Left lung (tissue), 14 donors: ENCODE measurements at places on chromosomes 2 and 18. TPM values are rescaled to one million over a fixed set of nuclear protein-coding genes. Genes with fewer than 3 reads are reported as not detected.

- H3K4me1 ChIP-seq, result no peaks in the 10 kb centered on the region
- no peak overlapping the region for H3K27ac ChIP-seq
These were observed 42.4 kb upstream of the C1GALT1C1L start for GRCh38 chr2:43718530-43719124.

DNA sequence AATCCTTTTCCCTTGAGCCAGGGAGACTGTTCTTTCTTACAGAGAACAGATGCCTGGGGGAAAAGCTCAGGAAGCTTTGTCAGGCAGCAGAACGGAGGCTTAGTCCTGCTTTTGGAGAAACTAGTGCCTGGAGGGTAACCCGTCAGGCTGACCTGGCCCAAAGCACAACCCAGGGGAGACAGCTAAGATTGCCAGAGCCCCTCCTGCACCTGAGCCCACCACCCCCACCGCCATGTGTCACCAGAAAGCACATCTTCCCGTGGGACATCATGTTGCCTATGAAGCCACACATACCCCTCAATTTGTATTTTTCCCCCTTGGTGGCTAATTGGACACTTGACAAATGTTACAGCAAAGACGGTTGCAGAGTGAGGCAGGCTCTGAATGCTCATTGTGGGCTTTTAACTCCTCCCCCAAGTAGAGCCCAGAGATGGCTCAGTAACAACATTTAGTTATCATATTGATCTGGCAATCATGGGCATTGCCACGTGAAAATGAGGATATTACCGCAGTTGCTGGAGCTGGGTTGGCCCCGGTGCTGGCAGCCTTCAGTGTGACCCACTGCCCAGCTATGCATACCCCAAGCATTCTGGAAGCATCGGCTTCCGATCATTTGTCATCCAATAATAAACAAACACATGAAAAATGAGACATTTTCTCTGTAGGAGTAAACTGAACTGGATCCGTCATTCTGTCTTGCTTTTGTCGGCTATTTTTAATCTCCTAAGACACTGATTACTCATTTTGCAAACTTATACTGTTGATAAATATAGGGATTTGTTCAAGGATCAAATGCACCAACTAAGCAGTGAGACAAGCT is 229.5 kb downstream of the ATAD2B start:
- no peaks in the 10 kb centered on the region for H3K4me1 ChIP-seq
- no peaks in the 10 kb centered on the region for H3K36me3 ChIP-seq
- no peak for DNase-seq
- H3K27me3 ChIP-seq, result no peaks in the 10 kb centered on the region

DNA sequence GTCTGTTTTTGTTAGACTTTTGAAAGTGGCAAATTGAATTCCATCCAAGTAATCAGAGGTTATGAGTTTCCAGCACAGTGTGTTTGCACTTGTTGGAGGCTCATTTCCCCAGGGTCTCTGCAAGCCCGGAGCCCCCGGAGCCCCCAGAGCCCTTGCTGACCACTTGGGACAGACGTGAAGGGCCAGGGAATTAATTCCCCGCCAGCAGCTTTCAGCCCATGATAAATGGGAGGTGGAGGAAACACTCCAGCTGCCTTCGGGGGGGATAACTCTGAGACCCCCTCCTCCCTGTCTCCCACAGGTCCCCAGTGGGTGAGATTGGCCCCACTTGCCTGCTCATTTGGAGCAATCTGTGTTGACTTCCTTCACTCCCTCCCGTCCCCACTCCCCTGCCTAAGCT is 79.2 kb downstream of the KLHL29 start:
- no peaks in the 10 kb centered on the region for H3K4me1 ChIP-seq
- H3K36me3 ChIP-seq, result no peaks in the 10 kb centered on the region
- H3K27me3 ChIP-seq, result peaks cover 34% of the 10 kb centered on the region
- no peak overlapping the region for H3K27ac ChIP-seq

DNA sequence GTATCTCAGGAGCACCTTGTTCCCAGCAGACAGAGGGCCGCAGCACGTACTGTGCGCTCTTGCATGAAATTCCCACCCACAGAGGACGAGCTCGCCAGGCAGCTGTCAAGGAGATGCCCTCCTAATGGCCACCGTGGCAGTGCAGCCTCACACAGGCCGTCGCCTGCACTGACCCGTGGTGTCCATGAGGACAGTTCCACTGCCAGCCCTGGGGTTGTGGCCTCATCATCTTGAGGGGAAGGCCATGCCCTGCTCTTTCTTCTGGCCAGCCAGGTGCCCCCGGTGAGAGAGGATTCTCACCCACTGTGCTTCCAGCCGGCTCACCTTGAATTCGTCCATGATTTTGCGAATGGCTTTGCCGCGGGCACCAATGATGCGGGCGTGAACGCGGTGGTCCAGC is 42.0 kb downstream of the ANO7 start:
- no peak overlapping the region for H3K27ac ChIP-seq
- H3K27me3 ChIP-seq, result no peaks in the 10 kb centered on the region
- DNase-seq, result no peak
- peaks cover 100% of the 10 kb centered on the region for H3K36me3 ChIP-seq
- no peaks in the 10 kb centered on the region for H3K4me1 ChIP-seq

- no peak overlapping the region for H3K27ac ChIP-seq
- H3K4me3 ChIP-seq, result no peak overlapping the region
- H3K4me1 ChIP-seq, result no peaks in the 10 kb centered on the region
- no peak for DNase-seq
- no peaks in the 10 kb centered on the region for H3K36me3 ChIP-seq
These were observed 93.5 kb downstream of the VWA3B start for GRCh38 chr2:98180456-98180855.

DNA sequence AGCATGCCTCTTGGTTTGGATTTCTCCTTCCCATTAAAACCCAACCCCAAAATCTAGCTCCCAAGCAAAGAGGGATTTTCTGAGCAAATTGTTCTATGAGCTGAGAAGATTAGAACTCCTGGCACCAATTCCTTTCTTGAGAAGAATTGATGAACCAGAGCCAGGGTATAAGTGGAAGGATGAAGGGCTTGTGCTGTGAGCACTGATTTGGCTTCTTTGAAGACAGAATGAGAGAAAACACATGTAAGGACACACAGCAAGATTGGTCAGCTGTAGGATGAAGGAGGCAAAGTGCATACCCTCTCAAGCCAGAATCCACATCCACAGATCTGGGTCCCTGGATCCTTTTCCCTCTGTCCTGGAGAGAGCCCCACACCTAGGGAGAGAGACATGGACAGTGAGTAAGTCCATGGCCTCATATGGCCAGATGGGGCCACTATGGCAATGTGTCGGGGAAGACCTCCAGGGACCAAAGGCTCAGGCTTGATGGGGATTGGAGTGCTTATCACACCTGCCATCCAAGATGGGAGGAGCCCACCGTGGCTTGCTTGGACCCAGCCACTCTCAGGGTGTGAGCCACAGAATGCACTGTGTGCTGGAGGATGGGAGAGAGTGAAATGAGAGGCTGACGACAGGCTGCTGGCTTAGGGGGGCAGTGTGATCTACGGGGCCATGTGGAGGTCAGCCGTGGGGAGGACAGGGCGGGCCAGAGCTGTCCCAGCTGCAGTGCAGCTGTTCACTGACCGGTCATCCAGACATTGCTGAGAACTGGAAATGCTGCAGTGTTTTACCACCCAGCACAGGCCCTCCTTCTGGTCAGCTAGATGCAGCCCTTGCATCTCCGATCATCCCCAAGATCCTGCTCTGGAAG is 339.8 kb downstream of the CYP26B1 start:
- no peaks in the 10 kb centered on the region for H3K27me3 ChIP-seq
- no peaks in the 10 kb centered on the region for H3K4me1 ChIP-seq
- H3K4me3 ChIP-seq, result no peak overlapping the region
- no peak overlapping the region for H3K27ac ChIP-seq
- no peaks in the 10 kb centered on the region for H3K36me3 ChIP-seq

GRCh38 chr2:16218625-16219024 is 278.3 kb downstream of the MYCN start:
- no peaks in the 10 kb centered on the region for H3K4me1 ChIP-seq
- H3K4me3 ChIP-seq, result no peak overlapping the region
- H3K27me3 ChIP-seq, result no peaks in the 10 kb centered on the region
- no peak overlapping the region for H3K27ac ChIP-seq
- no peak for DNase-seq

GRCh38 chr2:193584522-193584938 is 1389.8 kb upstream of the TMEFF2 start:
- H3K27ac ChIP-seq, result no peak overlapping the region
- no peaks in the 10 kb centered on the region for H3K27me3 ChIP-seq
- no peak for DNase-seq

- no peaks in the 10 kb centered on the region for H3K36me3 ChIP-seq
- no peaks in the 10 kb centered on the region for H3K4me1 ChIP-seq
- H3K27me3 ChIP-seq, result no peaks in the 10 kb centered on the region
- no peak overlapping the region for H3K27ac ChIP-seq
These were observed 114.5 kb downstream of the ERBB4 start for GRCh38 chr2:212424082-212424481.

- no peaks in the 10 kb centered on the region for H3K36me3 ChIP-seq
- no peak overlapping the region for H3K27ac ChIP-seq
- no peaks in the 10 kb centered on the region for H3K4me1 ChIP-seq
- DNase-seq, result no peak
These were observed 164.4 kb downstream of the ETAA1 start for GRCh38 chr2:67561457-67561965.

- no peak overlapping the region for H3K4me3 ChIP-seq
- no peaks in the 10 kb centered on the region for H3K4me1 ChIP-seq
- DNase-seq, result no peak
- no peaks in the 10 kb centered on the region for H3K27me3 ChIP-seq
These were observed 30.4 kb downstream of the SRSF7 start for GRCh38 chr2:38720613-38721241.

DNA sequence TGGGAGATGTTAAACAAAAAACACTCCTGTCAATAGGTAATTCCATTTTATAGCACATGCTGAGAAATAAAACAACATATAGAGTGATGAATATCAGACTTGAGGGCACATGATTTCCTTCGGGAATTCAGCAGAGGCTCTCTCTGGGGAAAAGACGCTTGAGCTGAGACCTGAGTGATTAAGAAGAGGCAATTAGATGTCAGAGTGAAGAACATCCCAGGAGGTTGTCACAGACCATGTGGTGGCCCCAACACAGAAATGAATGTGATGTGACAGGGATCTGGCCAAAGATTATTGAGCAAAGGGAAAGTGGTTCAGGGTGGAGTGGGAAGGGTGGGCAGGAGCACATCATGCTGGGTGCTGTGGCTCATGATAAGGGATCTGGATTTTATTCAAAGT is 254.7 kb downstream of the RAD51AP2 start:
- DNase-seq, result no peak
- no peak overlapping the region for H3K27ac ChIP-seq
- no peaks in the 10 kb centered on the region for H3K36me3 ChIP-seq

DNA sequence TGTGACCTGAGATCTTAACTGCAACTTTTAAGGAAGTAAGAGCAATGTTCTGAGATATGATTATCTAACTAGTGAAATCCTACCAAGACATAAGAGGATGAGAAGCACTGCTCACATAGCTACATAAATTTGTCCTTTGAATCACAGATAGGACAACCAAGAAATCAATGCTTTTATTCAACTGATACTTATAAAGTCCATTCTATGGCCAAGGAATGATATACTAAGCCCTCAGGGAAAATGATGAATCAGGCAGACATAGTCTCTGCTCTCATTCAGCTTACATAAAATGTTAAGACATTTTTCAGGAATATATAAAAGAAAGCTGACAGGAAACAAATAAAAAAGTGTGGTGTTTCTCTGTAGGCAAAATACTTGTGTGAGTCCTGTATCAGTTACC is 39.1 kb downstream of the PGAP1 start:
- H3K36me3 ChIP-seq, result peaks cover 6% of the 10 kb centered on the region
- DNase-seq, result no peak
- no peak overlapping the region for H3K27ac ChIP-seq

- H3K4me1 ChIP-seq, result peaks cover 4% of the 10 kb centered on the region
- no peaks in the 10 kb centered on the region for H3K27me3 ChIP-seq
- no peak overlapping the region for H3K4me3 ChIP-seq
- H3K27ac ChIP-seq, result no peak overlapping the region
- DNase-seq, result no peak
These were observed 136.8 kb upstream of the PKDCC start for GRCh38 chr2:41911033-41911432.

DNA sequence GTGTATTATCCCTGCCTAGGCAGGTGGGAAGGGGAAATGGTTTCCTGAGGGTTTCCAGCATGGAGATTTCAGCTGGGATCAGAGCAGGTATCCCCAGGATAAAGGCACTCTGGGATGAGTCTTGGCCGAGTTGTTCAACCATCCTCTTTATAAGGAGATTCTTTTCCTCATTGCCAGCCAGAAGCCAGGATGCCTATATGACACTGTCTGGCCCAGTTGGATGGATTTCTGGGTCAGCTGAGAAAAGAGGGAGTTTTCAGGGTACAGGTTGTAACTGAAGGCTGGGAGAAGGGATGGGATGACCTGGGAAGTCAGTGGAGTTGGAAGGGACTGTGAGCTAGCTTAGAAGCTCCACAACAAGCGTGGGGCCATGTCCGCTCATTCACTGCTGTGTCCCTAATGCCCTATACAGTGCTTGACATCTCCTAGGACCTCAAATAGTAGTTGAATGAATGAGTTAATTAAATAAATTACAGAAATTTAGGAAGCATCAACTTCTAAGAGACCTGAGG is 8.3 kb downstream of the RHOB start:
- no peaks in the 10 kb centered on the region for H3K36me3 ChIP-seq
- no peak overlapping the region for H3K27ac ChIP-seq
- H3K4me3 ChIP-seq, result no peak overlapping the region
- no peaks in the 10 kb centered on the region for H3K27me3 ChIP-seq
- DNase-seq, result no peak

DNA sequence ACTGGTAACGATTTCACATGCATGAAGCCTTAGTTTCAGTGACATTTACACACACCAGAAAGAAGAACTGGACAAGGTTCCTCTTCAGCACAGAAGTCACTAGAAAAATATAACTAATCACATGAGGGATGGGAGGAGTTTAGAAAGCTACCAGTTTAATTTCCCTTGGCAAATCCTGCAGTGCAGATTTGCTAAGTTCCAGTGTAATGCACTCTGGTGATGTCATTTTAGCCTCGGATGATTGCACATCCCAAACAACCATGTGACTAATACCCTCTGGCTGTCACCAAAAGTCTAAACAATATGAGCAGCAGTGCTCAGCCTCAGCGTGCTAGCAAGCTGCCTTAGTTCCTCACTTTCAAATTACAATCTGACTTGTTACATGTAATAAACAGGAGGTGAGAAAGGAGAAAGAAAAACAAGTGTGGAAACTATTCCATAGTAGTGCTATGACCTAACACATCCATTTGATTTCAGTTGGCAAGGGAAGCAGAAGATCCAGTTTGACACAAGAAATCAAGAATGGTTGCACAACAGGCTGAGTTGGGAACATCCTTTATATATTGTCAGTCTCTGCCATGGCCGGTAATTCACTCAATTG is 35.3 kb upstream of the PPP1CB start:
- no peaks in the 10 kb centered on the region for H3K27me3 ChIP-seq
- H3K27ac ChIP-seq, result peak overlapping the region; percentile 89
- H3K36me3 ChIP-seq, result no peaks in the 10 kb centered on the region

The GPR45 gene
- not detected for total RNA-seq

The ACMSD gene
- total RNA-seq, result not detected

The TRIM43 gene
- total RNA-seq, result not detected

The IL1RL2 gene
- total RNA-seq, result 2.5 TPM

The KCNF1 gene
- total RNA-seq, result not detected

The STAT4 gene
- total RNA-seq, result 4.5 TPM

The GBX2 gene
- not detected for total RNA-seq

The GPR17 gene
- 0.26 TPM for total RNA-seq

The MEP1B gene
- not detected for total RNA-seq

The MYO5B gene
- 25.5 TPM for total RNA-seq

The LCT gene
- 0.08 TPM for total RNA-seq
